Activated naive CD8-positive, alpha-beta T cell treated with anti-CD3 and anti-CD28 coated beads, Interleukin-2, amount 50 U/mL, for 16 hours (primary cell): ENCODE measurements at places on chromosomes 12 and 14.

GRCh38 chr12:113043240-113043639 is 13.3 kb upstream of the DTX1 start:
- no peak for DNase-seq

- no peak for DNase-seq
Measured at GRCh38 chr12:109735825-109736551, 22.4 kb downstream of the FAM222A start.

GRCh38 chr12:92951006-92951405 is 21.9 kb upstream of the EEA1 start:
- DNase-seq = no peak

- no peak for DNase-seq
Measured at GRCh38 chr12:31471823-31472222, 119.1 kb downstream of the DENND5B start.

- no peak for DNase-seq
Measured at GRCh38 chr12:7431993-7432685, 11.8 kb downstream of the CD163L1 start.

DNA sequence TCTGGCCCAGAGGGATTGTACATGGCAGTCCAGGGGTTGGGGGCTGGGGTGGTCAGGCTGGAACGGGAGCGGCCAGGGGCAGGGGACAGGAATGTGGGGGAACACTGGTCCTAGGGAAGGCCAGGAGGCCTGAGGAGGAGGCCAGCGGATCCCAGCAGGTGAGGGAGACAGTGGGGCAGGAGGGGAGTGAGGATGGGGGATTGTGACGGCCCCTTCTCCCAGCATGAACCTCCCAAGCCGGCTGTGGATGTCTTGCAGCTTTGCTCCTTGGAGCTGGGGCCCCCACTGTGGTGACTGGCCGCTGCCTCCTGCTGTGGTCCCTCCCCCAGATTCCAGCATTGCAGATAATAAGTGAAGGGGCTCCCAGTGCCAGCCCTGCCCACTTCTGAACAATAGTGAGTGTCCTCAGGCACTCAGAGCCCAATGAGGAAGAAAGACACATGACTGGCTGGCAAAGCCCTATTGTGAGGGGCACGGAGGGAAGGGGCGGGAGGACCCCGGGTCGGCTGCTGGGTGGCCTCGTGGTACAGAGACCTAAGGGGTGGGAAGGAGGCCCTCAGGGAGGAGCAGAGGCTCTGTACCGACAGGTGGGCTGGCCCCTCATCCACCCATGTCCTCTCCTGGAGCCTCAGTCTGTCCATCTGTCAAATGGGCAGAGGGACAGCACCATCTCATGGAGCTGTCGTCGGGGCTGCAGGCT is 215.0 kb downstream of the KIF26A start:
- no peak for DNase-seq

GRCh38 chr12:52149182-52149641 is 42.6 kb downstream of the KRT80 start:
- no peak for DNase-seq

DNA sequence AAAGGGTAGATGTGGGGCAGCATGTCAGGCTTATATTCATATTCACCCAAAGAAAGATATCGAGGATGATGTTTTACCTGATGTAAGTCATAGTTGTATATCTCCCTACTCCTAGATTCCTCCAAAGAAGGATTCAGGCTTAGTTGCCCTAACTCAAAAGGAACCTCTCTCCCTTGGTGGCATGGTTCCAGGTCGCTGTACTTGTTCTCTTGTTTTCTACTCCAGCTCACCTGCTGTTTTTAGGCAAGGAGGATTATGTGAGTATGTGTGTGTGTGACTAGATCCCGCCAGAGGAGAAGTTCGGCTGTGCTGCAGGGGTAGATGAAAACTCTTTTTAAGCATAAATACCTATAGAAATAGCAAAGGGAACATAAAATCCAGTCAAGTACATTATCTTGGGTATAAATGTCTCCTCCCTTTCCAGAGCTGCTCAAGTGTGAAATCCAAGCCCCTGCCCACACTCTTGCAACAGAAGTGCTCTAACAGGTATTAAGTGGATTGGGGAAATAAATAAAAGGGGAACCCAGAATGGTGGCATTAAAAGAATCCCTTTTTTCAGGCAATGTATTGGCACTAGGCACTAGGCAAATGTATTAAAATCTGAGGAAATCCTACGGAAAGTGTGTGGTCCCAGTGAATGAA is 375.7 kb downstream of the ZFP36L1 start:
- no peak for DNase-seq

DNA sequence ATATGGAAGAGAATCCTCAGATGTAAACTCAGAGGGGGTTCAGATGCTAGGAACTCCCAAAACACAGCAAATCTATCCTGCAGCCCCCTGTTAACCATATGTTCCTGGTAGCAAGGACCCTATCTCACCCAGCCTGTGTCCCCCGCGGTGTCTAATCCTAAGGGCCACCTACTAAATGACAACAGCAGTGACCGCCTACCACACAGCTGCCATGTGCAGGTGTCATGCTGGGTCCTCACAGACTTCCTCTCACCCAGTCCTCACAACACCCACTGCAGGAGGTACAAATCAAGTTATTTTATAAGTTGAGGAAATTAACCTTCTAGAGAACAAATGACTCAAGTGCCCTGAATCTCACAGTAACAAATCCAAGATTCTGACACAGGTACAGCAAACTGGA is 73.9 kb downstream of the ITPK1 start:
- DNase-seq = no peak

GRCh38 chr12:53561590-53561953 is 54.3 kb upstream of the NPFF start:
- no peak for DNase-seq

GRCh38 chr12:26245175-26245942 is 50.0 kb downstream of the SSPN start:
- no peak for DNase-seq

DNA sequence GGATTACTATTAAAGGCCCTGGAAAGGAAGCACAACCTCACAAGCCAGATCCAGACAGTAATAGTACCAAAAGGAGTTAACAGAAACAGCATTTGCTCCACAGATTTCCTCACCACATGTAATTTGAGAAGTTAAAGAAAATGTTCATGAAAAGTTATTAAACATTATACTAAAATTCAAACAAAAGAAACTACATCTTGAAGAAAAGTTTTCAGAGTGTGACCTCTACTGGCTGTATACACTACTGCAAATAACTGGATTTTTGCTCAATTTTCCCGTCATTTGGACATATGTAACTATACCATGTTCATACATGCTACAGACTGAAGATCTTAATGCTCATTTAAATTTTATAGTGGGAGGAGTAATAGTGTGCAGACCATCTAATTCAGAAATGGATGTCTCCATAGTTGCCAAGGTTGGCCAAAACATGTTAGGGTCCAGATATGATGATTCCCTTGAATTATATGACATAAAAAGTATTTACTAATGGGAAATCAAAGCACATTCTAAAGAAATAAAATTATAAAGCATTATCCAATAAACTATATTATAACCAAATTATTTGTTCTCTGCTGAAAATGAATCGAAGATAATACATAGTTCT is 5.6 kb downstream of the KRR1 start:
- DNase-seq = no peak

DNA sequence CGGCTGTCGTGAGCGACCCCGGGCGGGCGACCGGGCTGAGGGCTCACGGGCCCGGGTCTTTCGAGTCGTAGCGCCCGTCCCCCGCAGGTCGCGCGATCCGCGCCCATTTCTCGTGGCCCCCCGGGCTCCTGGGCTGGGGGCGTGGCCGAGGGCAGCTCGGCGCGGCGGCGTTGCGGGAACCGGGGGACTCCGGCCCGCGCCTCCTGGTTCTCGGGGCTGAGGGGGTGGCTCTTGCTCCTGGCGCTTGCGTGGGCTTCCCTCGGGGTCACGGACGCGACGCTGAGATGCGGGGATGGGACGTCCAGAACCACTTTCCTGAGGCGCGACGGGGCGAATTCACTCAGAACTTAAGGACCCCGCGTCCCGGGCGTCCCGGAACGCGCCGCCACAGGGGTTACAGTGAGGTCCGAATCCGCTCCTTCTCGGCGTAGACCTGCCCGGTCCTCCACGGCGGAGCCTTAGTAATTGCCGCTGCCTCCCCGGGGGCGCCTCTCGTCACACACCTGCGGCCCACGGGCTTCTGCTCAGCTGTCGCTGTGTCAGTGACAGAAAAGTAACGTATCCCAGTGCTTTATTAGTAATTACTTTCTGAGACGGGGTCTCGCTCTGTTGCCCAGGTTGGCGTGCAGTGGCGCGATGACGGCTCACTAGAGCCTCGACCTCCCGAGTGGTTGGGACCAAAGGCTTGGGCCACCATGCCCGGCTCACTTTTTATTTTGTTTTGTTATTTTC is 606 bp downstream of the EP400 start:
- no peak for DNase-seq

DNA sequence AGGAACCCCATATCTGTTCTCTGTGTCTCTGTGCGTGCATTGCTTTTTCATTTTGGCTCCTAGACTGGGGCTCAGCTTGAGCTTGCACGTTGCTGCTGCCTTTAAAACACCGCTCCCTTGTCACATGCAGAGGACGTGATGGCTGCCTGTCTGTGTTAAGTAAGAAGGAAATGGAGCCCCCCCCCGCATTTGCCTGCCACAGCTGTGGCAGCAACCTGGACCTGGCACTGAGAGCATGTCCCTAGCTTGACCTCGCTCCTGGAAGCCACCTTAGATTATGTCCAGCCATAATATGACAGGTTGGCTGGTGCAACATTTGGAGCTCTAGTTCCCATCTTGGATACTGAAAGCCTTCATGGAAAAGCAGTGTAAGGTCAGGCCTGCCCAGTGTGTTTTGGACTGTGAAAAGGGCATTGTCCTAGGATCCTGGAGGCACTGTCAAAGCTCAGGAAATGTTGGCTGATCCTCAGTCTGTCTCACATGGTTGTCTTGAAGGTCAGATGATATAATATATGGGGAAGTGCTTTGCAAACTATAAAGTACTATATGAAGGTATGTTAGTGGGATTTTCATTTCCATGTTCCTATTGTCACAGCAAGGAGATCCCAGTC is 73.8 kb downstream of the PRKCH start:
- DNase-seq = no peak

DNA sequence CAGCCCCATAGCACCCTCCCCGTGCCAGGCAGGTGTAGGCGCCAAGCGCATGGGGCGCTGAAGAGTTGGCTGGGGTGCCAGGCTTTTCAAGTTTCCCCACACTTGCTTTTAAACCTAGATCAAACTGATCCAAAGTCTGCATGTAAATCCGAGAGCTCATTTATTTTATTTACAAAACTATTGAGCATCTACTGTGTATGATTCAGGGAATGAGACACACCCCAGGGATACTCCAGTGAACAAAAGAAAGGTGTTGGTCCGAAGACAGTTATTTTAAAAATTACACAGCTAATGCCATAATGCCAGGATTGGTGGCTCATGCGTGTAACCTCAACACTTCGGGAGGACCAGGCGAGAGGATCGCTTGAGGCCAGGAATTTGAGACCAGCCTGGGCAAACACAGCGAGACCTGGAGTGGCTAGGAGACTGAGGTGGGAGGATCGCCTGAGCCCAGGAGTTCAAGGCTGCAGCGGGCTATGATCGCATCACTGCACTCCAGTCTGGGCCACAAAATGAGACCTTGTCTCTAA is 780 bp upstream of the SLC41A2 start:
- no peak for DNase-seq

GRCh38 chr12:132360410-132360809 is 31.0 kb upstream of the GALNT9 start:
- DNase-seq = no peak

DNA sequence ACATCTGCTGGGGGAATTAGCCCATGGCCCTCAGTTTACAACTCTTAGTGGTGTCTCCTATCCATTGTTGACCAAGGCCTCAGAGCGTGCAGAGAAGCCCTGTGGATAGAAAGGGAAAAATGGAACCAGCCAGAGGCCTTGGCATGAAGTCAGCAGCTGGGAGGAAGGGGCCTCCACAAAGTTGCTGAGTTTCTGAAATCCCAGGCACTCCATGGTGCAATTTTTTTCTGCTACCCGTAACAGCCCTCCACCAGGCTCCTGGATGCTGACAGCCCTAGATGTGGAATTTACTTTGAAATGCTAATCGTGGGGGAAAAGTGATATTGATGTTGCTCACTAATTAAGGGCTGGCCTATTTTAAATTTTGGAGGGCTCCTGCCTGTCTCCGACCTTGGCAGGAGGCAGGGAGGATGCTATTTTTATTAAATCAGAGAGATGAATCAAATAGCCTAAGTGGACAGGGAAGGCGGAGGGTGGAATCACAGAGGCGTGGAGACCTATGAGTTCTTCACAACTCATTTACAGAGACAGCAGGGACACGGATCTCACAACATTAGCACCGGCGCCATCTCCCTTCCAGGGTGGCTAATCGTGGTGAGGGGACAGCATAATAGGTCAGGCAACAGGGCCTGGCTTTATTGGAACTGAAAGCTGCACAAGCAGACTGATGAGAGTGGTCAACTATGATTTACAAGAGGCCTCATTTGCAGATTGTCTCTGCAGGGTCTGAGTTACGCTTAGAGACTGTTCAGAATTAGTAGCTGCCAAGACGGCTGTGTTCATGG is 99.8 kb upstream of the WSCD2 start:
- DNase-seq = no peak

- DNase-seq = no peak
Measured at GRCh38 chr14:79576424-79576823, 634.9 kb downstream of the DIO2 start.
